ENCODE measurements at places on chromosomes 5 and 9.

DNA sequence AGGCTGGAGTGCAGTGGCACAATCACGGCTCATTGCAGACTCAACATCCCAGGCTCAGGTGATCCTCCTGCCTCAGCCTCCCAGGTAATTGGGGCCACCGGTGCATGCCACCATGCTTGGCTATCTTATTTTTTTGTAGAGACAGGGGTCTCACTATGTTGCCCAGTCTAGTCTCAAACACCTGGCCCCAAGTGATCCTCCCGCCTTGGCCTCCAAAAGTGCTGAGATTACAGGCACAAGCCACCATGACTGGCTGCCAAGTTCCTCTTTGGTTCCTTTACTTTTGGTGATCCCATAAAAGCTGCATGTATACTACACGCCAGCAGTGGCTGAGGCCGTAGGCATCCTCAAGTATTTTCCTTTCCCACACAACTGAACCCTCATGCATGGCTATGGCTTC lies 11.4 kb downstream of the ARL15 start:
- DNase-seq = no peak

GRCh38 chr9:105722099-105722498 lies 27.8 kb downstream of the TMEM38B start:
- DNase-seq = no peak

DNA sequence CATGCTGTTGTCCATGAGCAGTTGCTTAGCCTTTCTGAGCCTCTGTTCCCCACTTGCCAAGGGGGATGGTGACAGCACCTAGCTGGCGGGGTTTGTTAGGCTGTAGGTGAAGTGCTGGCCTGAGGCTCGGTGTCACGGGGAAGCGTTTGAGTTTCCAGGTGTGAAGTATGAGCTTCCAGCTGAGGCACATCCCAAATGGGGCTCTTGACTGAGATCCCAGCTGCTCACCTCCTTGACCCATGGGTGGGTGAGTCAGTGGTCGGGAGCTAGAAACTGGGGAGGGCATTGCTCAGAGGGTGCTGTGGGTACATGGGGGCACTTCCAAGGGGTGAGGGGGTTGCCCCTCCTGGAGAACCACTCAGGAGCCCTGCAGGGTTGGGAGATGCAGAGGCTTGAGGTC lies 26.4 kb upstream of the RNF130 start:
- DNase-seq = no peak

- DNase-seq = no peak
Measured at GRCh38 chr9:73125651-73126050, 26.0 kb upstream of the ANXA1 start.

DNA sequence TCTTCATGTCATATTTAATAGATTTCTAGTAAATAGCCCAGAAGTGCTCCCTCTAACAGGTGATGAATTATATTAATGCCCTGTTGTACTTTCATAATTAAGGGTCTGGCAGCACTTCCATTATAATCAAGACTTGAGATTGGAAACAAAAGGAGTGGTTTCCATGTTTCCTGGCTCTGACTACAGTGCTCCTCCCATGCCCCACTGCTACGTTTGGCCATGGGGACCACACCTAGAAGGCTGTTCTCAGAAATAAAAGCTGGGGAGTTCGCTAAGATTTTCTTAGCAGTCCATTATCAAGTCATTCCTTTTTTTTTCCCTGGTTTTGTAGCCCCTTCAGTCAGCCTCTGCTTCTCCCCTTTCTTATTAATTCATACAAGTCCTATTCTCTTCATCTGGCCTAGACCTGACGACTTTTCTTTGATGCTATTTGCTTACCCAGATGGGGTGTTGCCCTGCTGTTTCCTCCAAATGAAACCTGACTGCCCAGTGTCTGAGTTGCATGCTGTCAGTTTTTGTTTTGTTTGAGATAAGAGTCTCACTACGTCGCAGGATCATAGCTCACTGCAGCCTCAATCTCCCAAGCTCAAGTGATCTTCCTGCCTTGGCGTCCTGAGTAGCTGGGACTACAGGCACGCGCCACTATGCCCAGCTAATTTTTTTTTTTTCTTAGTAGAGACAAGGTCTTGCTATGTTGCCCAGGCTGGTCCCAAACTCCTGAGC lies 312.1 kb upstream of the EFNA5 start:
- no peak for DNase-seq

GRCh38 chr5:39249564-39250274 lies 30.4 kb upstream of the FYB1 start:
- no peak for DNase-seq

DNA sequence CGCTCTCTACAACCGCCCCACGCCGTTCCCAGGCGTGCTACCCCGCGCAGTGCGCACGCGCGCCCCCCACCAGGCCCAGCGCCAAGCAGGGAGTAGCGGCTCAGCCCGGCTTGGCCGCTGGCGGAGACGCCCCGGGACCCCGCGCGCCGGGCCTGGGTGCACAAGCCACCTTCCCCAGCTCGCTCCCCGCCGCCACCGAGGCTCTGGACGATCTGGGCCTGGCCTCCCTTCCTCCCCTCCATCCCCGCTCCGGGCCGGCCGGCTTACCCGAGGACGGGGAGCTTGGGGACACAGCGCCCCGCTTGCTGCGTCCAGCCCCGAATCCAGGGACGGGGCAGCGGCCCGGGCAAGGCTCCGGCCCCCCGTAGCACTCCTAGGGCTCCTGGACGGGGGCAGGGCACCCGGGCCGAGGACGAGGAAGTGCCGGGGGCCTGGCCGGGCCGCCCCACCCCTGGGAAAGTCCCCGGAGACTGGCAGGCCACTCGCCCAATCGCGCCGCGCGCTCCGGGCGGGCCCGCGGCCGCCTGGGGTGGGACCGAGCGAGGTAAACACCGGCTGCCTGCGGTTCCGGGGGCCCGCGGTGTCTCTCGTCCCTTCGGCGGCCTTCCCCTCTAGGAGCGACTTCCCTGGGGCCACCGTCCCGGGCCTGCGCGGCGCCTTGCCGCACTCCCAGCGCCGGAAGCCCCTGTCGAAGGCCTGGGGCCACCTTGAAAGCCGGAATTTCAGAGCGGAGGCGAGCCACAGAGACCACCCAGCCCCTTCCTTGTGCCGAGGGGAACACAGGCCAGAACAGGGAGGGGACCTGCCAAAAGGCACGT lies at the start of gene TNIP1:
TNIP1 (minus strand) TSS at position 422 of the 818 bp plus-strand sequence. CDS start 15,939 bp downstream, outside the sequence.
- DNase-seq = peak; percentile 92

DNA sequence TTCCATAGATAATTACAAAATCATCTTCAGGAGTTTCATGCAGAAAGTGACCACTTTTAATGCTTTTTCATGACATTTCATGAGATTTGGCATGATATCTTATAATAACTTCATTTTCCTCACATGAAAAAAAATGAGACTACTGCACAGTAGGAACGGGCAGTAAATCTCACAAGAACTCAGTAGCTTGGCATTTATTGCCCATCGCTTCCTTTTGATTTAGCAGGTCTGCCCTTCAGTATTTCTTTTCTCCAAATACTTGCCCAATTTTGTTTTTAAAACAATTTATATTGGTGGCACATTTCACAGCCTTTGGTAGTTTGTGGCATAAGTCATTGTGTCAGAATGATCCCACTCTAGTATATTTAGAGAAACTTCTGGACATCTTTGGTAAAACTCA lies 711.8 kb upstream of the CHD1 start:
- no peak for DNase-seq

Data from activated T-cell treated with anti-CD3 and anti-CD28 coated beads for 1 hour (primary cell).